WERI-Rb-1 (cell line): ENCODE measurements at places on chromosomes 4 and X.

DNA sequence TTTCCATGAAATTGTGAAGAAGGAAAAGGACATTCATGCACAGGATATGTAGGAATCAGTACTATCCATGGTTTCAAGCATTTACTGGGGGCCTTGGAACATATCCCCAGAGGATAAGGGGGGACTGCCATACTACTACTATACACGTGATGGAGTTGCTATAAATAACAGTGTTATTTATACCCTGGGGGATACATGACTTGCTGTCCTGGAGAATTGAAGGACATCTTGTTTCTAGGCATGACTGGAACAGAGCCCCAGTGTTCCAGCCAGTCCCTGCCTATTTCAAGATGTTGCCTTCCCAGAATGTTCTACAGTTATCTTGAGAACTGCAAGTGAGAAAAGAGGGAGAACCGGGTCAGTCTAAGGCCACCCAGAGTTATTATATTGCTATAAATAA is 39.6 kb upstream of the ZNF81 start:
- no peak for DNase-seq

DNA sequence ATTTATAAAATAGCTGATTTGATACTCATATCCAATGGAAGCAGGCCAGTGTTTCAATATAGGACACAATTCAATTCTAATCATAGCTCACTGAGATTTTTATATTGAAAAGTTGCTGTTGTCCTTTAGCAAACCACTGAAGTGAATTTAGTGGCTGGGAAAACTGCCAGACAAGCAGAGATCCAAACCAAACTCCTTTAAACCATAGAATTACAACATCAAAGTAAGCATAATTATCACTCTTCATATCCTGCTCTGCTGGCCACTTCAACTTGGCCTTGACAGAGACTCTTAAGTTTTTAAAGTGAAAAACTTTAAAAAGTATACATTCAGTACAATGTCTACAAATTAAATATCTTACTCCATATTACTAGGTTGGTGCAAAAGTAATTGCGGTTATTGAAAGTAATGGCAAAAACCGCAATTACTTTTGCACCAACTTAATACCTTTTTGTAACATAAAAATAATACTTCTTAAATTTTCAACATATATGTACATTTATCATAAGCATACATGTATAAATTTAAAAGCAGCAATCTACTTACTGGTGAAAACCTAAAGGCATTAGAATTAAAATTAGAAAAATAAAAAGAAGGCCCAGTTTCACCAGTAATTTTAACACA is 433.0 kb downstream of the PCDH10 start:
- no peak for DNase-seq

- DNase-seq: no peak
Observed at GRCh38 chr4:138367942-138368341, 125.8 kb upstream of the SLC7A11 start.

DNA sequence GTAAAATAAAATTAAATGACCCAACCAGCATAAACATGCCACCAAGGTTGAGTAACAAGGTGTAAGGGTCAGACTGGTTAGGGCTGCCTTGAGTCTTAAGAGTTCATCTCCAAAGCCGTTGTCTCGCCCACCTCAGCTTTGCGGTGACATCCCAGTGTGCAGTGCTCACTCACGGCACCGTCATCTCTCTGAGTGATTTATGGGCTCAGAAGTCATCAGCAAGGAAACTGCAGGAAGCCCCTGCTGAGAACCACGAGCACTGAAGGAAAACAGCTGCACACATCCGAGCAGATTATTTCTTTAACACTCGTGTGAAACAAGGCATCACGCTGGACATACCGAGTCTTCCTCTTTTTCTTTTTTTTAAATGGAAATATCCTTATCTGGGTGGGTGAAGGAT is 411.1 kb downstream of the TRIML1 start:
- no peak for DNase-seq

DNA sequence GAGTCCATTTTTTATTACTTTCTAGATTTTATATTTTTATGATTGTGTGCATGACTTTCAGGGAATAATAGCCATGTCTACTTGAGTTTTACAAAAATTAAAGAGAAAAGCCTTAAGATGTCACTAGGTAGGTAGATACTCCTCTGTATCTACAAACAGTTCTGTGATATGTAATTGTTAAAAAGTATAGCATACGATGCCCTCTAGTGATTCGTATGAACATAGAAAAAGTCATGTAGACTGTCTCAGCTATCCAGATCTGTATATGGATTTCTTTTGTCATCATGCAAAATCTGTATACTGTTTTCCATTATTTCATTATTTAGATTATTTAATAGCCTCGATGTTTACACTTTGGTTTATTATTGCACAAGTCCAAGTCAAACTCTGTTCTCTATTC is 856.6 kb downstream of the CENPC start:
- DNase-seq: no peak

- no peak for DNase-seq
Observed at GRCh38 chr4:85474818-85475630, at the start of gene ARHGAP24. TSS of gene ARHGAP24 (plus strand) at chr4:85475150.

GRCh38 chr4:76212851-76213414 is 691 bp downstream of the SCARB2 start:
- no peak for DNase-seq

GRCh38 chr4:175946472-175947116 is 119.0 kb upstream of the WDR17 start:
- DNase-seq: no peak

DNA sequence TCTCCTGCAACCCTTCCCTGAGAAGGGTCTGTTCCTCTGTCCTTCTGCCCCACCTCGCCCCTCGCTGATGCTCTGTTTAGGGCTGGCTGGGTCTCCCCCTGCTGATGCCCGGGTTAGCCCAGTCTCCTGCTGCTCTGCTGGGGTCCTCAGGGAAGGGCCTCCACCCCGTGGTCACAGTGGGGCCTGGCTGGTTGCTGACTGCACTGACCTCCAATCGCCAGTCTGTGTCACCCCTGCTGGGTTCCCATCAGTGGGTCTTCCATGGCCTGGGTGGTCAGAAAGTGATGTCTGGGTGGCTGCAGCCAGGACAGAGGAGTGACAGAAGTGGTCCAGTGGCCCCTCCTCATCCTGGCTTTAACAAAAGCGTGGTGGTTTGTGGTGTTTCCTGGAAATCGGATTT is 44.7 kb downstream of the EVC start:
- DNase-seq: no peak

DNA sequence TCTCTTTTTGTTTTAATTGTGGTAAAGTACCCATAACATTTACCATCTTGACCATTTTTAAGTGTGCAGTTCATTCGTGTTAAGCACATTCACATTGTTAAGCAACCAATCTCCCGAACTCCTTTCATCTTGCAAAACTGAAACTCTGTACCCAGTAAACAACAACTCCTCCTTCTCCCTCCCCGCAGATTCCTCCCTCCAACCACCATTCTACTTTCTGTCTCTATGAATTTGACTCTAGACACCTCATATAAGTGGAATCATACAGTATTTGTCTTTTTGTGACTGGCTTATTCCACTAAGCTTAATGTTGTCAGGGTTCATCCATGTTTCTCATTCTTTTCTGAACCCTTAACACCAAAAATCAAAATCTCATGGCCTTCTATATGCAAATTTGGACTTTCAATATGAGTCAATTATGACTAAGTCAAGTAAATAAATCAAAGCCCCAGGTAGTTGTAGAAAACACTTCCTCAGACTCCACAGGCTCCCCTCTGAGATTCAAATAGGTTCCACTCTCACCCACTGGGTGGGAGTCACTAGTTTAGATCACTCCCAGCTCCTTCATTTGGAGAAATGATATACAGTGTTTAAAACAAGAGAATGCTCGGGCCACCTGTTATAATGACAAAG is 9.8 kb upstream of the RTL5 start:
- no peak for DNase-seq

GRCh38 chrX:75638332-75638731 is 115.5 kb upstream of the ZDHHC15 start:
- no peak for DNase-seq
